ENCODE measurements at places on chromosomes 2 and 18.

GRCh38 chr2:201233812-201234662, 26.3 kb upstream of the CASP8 start:
- DNase-seq = no peak

GRCh38 chr2:218074031-218074430, 5.0 kb downstream of the RUFY4 start:
- DNase-seq = no peak

GRCh38 chr2:25294573-25295462, 46.9 kb downstream of the DNMT3A start:
- DNase-seq = no peak

GRCh38 chr2:239388236-239389151, 12.3 kb downstream of the HDAC4 start:
- no peak for DNase-seq

GRCh38 chr2:210428393-210429179, 48.0 kb downstream of the LANCL1 start:
- no peak for DNase-seq

DNA sequence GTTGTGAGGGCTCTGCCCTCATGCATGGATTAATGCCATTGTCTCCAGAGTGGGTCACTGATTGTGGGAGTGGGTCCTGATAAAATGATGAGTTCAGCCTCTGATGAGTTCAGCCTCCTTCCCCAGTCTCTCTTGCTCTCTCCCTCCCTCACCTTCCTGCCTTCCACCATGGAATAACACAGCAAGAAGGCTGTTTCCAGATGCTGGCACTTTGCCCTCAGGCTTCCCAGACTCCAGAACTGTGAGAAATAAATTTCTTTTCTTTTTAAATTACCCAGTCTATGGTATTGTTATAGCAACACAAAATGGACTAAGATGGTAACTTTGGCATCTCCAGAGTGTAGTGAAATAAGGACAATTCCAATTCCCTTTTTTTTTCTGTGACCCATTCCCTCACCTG, 47.1 kb upstream of the MAP4K3 start:
- no peak for DNase-seq

DNA sequence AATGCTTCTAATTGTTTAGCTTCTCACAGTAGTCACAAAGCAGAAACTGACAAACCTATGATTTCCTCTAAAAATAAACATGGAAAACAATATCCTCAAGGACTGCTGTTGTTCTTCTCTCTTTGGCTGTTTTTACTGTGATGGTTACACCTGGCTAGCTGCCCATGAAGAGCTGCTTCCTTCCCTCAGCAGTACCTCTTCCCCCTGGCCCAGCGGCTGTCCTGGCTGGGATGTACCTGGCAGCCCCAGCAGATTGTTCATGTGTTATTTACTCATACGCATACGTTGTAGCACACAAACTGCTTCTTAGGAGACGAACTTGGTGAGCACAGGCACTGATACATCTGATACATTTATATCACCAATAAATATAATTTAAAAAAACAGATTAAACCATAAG, 27.4 kb downstream of the NEMP2 start:
- DNase-seq = no peak

GRCh38 chr2:233107831-233108300, 47.7 kb downstream of the INPP5D start:
- no peak for DNase-seq

DNA sequence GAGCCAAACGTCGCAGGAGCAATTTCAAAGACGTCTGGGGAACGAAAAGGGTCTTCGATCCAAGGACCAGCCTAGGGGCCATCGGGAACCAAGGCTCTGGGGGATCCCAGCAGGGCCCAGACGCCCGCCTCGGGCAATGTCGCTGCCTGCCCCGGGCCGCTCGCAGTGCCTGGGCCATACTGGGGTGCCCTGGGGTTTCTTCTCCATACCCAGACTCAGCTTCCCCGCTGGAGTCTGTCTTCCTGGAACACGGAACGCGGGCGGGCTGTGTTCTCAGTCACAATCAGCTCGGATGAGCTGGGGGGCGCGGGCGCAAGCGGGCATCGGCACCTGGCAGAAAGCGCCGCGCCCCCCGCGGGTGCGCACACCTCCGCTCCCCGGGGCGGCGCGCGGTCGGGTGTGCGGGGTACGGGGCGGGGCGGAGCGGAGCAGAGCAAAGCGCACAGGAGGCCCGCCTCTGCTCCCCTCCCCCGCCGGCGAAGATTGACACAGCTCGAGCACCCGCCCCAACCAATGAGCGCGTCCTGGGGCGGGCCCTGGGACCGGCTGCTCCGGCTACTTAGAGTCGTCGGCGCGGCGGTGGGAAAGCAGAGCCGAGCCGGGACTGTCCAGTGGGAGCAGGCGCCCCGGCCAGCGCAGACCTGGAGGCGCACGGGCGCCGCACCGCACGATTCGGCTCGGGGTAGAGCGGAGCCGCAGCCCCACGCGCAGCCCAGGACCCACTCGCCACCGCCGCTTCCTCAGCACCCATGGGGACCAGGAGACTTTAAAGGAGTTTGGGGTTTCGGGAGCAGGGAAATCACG, at the start of gene LRATD1:
LRATD1 (plus strand) TSS at position 585 of the 804 bp plus-strand sequence. CDS start 1,263 bp downstream, outside the sequence.
- peak; percentile 59 for DNase-seq

DNA sequence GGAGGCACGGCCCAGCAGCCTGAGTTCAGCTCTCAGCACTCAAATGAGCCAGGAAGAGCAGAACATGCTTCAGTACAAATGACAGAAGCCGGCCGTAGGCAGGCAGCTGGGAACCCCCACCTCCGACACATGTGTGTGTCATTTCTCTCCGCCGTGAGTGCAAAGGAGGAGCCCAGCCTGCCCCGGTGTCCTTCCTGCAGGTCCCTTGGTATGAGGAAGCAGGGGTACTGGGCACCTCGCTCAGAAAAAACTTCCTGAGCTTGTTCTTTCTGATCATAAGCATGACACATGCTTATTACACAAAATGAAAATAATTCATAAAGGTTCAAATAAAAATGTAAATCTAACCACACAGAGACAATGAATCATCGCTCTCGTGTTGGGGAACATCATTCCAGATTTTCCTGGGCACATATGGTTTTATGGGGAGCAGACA, 35.3 kb downstream of the KCNF1 start:
- DNase-seq = no peak

GRCh38 chr2:168992591-168993349, 38.4 kb downstream of the ABCB11 start:
- DNase-seq = no peak

GRCh38 chr18:71189581-71189980, 900.7 kb downstream of the SOCS6 start:
- no peak for DNase-seq

DNA sequence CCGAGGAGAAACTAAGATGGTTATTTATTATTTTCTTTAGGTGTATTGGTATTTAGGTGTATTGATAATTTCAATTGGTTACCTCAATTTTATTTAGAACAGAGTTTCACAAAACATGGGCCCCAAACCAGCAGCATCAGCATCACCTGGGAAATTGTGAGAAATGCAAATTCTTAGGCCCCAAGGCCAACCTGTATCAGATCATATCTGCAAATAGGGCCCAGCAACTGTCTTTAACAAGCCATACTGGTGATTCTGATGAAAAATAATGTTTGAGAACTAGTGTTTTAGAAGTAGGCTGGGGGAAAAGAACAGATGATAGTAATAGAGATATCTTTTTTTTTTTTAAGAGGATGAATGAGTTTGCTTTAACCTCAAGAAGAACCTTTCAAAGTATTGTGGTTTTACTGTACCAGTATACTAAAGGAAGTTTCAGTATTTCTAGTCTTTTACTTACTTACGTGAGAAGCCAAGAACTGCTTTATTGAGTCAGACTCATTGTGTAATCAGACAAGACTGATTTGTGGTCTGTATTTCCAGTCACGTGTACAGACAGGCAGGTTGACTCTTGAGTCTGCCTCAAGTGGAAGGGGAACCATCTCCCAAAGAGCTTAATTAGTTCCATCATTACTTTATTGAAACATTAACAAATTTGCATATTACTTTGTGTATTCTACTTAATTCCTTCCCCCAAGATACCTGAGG, 60.4 kb upstream of the GAREM1 start:
- no peak for DNase-seq

DNA sequence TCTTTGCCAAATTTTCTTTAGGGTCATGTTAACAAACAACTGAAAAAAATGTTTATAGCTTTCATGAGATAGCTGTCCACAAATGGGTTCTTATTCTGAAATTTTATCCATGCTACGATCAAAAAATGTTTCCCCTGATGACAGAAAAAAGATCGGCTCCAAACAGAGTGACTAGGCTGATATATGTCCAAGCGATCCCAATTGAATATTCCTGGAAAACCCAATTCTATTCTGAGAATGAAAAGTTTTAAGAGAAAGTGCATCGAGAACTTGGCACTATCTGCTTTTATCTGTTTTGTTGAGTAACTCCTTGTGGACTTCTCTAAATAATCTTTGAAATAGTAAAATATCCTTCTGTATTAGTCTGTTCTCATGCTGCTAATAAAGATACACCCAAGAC, 19.1 kb downstream of the KCNE4 start:
- DNase-seq = no peak

DNA sequence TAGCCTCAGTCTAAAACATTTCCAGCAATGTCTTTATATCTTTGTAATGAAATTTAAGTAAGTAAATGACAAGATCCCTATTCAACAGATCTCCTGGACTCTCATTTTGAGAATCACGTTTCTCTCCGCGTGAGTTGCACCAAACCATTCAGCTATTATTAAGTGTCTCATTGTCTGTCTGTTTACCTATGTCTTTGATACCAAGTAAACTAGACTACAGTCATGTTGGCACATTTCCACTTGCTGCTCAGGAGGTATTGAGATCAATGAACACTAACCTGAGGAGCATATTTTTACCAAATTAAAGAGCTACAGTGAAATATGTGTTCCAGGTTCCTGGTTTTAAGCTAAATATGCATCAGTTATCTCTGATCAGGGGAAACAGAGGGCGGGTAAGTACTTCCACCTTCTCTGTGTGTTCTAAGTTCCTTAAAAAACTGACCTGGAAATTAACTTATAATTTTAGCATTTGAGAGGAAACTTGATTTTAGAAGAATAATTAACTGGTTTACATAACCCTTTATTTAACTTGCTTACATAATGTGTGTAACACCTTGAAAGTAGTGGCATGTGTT, 125.8 kb downstream of the OSBPL6 start:
- DNase-seq = no peak

- DNase-seq = no peak
Observed at GRCh38 chr2:171319164-171319810, 114.5 kb downstream of the METTL8 start.

DNA sequence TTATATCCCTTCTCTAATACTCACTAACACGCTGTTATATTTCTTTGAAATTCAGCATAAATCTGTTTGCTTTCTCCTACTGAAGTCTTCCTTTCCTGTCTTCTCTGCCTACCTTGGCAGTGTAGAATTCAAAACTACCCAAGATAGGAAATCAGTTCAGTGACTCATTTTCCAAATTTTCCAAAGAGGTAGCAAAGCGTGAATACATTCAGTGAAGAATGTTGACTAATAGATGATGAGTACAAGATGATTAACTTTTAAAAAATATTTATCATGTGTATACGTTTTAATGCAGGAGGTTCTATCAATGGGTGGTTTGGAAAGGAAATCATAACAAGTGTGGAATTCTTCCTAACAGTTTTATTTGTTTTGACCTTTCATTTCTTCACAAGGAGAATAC, 201.9 kb upstream of the SLC8A1 start:
- DNase-seq = no peak

DNA sequence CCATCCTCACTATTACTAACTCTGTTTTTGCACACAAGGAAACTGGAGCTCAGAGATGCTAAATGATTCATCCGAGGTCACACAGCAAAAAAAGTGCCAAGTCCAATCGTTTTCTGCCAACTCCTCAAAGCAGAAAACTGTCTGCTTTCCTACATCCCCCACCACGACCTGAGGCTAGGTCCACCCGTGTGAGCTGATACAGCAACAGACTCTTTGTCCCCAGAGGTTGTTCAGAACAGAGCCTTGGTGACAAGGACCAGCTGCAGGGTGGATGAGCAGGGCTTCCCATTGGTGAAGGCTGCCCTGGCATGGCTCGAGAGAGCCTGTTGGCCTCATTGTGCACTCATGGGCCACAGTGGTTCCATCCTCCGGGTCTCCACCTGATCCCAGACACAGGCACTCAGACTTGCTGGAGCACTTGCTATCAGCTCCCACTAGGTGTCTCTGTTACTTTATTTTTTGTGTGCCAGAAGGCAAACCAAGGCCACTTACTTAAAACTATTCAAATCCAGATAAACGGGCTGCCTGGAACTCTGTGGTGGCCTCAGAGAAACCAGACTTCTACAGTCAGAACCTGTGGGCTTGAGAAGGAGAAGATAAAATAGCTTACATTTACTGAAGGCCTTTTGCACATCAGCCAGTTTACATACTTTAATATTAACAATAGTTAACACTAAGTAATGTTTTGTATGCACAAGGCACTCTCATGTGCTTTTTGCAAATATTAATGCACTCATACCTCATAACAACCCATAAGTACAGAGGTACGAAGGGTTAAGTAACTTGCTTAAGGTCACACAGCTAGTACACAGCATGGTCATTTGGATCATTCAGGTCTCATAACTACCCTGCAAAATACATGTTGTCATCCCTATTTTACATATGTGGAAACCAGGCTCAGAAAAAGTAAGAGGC, 62.9 kb upstream of the CTIF start:
- no peak for DNase-seq

GRCh38 chr18:9535430-9535991, 60.2 kb downstream of the RALBP1 start:
- DNase-seq = no peak

- no peak for DNase-seq
Observed at GRCh38 chr2:200814276-200814815, 2.6 kb downstream of the BZW1 start.

DNA sequence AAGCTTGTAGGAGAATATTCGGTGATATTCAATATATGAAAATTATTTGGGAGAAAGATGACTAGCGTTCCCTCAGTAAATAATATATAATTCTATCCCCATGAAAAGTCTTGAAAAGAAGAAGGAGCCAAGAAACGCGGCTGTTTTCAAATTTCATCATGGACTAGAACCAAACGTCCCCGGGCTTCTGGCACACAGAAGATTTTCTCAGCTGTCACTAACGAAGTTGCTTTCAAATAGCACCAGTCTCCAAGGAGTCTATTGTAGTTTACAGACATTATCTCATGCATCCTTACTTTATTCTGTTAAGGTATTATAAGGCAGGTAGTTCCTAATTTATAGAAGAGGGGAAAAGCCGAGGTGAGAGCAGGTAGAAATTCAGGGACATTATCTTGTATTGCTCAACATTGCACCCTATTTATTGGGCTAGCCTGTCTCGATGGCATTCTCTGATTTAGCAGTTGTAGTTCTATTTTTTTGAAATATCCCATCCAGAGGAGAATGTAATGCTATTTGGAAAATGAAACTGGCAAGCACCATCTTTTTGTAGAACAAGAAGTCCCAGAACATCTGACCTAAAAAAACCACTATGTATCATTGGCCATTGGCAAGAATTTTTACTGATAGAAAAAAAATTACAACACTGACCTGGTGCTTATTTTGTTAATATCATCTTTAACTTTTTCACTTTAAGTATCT, 198.1 kb upstream of the RASGRP3 start:
- DNase-seq = no peak
